Stimulated activated CD8-positive, alpha-beta memory T cell treated with anti-CD3 and anti-CD28 coated beads, Interleukin-4, amount 100 ng/mL, for 4 hours (primary cell): ENCODE measurements at places on chromosomes 12 and 14.

DNA sequence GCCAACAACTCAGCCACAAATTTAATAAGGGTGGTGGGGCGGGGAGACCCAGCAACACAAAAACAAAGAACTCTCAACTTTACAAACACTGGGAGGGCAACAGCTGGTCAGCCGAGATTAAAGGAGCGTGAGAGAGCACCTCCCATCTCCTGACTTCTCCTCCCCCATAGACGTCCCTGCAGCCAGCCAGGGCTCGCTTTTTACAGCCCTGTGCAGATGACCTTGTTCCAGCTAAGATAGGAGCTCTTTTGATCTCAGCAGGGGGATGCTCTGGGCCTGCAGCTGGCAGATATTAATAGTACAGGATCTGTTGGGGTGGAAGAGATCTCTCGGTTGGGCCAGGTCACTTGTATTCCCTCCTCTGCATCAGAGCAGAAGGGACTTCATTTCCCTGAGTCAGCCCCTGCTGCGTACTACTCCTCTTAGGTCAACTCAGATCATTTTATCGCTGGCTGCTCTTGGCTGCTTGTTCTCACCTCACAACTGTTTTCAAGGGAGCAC lies 475.8 kb downstream of the RAD51B start:
- no peak for DNase-seq

GRCh38 chr12:88946372-88946997 lies 366.2 kb upstream of the KITLG start:
- DNase-seq: no peak

- no peak for DNase-seq
Measured at GRCh38 chr12:81206429-81206828, 128.6 kb downstream of the ACSS3 start.

- no peak for DNase-seq
Measured at GRCh38 chr12:14878488-14878887, 7.2 kb downstream of the MGP start.

DNA sequence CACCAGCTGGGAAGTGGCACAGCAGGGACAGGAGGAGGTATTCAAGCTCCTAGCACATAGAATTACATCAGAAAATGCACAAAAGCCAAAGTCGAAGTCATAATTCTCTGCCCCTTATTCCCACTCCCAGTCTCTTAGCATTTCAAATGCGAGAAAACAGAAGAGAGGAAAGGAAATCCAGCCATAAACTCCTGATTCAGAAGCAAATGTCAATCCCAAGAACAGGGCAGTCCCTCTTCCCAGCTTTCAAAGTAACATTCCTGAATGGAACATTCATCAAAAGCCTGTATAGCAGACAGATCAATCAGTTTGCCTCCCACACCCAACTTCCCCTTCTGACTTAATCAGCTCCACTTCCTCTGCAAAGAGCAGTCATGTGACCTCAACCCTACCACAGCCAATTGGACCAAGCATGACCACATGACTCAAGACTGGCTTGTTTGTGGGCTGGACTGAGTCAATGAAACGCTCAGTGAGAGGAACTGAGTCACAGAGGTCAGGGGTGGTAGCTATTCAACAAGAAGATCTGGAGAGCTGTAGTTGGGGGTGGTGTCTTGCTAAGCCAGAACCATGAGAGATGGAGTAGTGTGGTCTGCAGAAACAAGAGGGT lies 41.4 kb upstream of the TUNAR start:
- no peak for DNase-seq

GRCh38 chr12:53994264-53995001 lies 5.5 kb upstream of the HOXC9 start:
- no peak for DNase-seq

GRCh38 chr12:132083614-132083940 lies 60.5 kb downstream of the DDX51 start:
- DNase-seq: no peak

- DNase-seq: no peak
Measured at GRCh38 chr12:89648211-89648930, 60.3 kb downstream of the ATP2B1 start.

DNA sequence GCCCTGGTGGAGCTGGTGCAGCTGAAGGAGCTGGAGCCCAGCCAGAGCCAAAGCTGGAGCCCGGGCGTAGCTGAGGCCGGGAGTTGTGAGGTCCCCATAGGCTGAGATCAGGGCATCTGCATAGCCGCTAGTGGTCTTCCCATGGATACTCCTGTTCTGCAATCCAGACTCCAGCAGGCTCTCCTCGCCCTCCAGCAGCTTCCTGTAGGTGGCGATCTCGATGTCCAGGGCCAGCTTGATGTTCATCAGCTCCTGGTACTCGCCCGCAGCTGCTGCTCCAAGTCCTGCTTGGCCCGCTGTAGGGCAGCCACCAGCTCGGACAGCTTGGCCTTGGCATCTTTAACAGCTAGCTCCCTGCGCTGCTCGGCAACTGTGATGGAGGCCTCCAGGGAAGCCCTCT lies 966.1 kb downstream of the FSCB start:
- DNase-seq: no peak

- no peak for DNase-seq
Measured at GRCh38 chr14:22231018-22231417, 358.0 kb downstream of the DAD1 start.

DNA sequence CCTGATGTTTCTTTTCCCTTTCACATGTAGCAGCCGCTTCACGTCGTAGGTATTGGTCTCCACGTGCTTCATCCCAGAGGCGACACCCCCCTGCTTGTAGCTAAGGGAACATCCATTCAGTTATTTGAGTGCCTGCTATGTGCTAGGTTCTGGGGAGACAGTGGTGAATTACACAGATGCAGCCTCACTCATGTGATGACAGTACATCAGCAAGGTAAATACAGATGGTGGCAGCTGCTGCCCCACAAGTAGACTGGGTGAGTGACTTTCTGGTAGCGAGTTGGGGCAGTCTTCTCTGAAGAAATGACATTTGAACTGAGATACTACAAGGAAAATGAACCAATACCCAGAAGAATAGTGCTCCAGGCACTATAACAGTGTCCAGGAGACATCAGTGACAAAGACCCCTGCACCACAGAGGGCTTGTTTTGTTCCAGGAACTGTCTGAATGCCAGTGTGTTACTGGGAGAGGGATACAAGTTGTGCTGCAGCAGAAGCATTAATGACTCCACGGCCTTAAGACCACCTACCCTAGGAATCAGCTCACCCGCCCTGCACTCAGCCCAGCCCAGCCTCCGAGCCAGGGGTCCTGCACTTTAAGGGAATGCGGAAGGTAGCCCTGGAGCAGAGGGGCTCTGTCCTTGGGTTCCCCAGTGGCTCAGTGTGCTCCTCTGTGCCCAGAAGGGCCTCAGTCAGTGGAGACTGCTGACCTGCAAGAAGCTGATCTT lies 7.3 kb downstream of the AVIL start:
- no peak for DNase-seq

- no peak for DNase-seq
Measured at GRCh38 chr12:53954694-53955035, at the start of gene HOXC12. HOXC12 (plus strand) TSS chr12:53954903; CDS start chr12:53954930, 27 bp downstream.

GRCh38 chr12:116559162-116559935 lies at the start of gene MAP1LC3B2:
MAP1LC3B2 (plus strand) TSS chr12:116559381; CDS start chr12:116575943, 16,562 bp downstream.
- peak; percentile 50 for DNase-seq

- no peak for DNase-seq
Measured at GRCh38 chr14:91844029-91844428, 23.3 kb downstream of the TC2N start.

DNA sequence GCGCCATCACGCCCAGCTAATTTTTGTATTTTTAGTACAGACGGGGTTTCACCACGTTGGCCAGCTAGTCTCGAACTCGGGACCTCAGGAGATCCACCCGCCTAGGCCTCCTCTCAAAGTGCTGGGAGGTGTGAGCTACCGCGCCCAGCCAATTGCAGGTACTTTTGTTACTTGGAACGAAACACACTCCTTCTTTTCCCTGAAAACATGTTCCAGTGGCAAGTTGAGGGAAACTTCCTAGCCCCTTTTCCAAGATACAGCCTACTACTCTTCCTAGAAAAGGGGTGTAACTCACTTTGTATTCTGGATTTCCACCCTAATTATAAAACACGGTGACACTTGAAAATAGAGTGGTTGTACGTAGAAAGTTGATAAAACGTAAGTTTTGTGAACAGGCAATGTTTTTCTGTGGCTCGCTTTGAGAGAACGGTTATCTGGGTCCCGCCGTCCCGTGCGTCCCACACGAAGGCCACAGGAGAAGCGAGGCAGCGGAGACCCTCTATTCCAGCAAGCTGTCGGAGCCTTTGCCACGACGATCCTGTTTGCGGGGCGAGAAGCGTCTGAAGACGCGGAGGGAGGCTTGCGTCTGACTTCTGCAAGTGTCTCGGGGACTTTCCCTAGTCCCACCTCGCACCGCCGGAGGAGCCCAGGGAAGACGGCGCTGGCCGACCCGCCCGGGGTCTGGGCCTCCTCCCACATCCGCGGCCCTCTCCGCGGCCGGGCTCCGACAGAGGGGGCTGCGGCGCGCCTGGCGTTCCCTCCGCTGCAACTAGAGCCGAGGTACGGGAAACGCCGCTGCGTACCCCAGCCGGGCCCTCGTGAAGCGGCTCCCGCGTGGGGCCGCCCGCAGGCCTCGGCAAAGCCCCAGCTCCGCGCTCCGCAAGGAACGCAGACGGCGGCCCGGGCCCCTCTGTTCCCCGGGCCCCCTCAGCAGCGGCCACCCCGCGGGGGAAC lies 745 bp downstream of the CDCA4 start:
- DNase-seq: peak; percentile 34

GRCh38 chr12:57620936-57621496 lies 9.8 kb downstream of the ARHGEF25 start:
- DNase-seq: no peak

DNA sequence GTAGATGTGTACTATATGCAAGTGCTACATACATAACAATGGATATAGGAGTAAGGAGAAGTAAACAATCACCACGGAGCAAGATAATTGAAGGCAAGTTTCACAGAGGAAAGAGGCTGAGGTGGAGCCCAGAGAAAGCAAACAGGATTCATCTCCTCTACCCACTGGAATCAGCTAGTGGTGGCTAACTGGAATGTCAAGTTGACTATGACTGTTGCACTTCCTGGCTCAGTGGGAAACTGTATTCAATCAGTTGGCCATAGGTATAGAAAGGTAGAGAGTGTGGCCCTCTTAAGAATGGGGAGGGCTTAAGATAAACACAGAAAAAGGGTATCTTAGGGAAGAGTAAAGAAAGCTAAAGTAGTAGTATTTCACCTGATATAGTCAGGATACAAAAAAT lies 62.4 kb downstream of the MAP4K5 start:
- DNase-seq: no peak

DNA sequence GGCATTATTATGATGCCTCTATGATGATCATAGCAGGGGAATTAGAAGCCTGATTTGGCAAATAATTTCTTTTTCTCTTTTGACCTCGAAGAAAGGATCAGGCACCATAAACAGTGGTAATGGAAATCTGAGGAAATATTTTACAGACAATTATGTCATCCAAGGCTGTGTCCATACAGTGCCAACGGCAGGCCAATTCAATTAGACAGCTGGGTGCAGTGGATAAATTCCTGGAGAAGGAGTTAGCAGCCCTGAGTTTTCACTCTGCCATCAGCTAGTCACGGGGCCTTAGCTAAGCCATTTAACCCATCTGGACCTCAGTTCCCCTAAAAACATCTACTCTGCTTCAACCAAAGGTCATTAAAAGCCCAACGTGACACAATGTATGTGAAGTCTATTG lies 4.1 kb downstream of the TPH2 start:
- no peak for DNase-seq

GRCh38 chr12:75943730-75944096 lies 87.9 kb downstream of the PHLDA1 start:
- no peak for DNase-seq

DNA sequence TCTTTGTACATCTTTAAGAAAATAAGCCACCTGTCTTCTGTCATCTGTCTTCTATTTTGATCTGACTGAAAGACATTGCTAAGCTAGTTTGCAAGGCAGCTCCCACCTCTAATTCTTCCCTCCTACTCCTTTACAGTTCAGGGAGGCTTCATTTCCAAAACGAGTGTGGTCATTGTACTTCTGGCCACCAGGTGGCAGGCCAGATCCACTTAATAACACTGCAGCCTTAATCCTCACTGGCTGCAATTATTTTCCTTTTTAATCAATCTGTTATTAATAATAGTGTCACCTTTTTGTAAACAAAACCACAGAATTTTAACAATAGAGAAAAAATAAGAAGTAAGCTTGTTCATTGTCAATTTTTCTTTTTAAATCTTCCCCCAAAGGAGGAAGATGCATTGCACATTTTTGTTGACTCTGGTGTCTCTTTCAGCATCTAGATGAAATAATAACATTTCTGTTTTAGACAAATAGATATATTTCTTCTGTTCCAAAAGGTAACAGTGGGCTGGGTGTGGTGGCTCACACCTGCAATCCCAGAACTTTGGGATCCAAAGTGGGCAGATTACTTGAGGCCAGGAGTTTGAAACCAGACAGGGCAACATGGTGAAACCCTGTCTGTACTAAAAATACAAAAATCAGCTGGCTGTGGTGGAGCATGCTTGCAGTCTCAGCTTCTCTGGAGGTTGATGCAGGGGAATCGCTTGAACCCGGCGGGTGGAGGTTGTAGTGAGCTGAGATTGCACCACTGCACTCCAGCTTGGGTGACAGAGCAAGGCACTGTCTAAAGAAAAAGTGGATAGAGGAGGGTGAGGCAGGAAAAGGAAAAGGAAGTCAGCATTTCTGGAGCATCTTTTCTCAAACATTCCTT lies 23.3 kb downstream of the GABARAPL1 start:
- no peak for DNase-seq

DNA sequence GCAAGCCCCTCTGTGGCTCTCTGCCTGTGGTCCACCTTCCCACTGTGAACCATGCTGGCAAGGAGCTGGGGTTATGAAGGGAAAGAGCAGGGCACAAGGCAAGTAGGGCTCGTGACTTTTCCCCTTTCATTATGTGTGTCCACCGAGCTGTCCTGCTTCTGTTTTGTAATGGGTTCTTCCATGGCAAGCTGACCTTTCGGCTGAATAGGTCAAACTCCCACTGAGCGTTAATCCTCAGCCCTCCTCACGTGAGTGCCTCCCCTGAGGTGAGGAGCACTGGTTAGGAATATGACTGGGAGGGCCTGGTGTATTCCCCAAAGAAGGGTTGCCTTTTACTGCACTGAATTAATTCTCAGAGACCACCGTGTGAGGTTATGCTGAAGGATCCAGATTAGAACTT lies 424.3 kb downstream of the NPAS3 start:
- no peak for DNase-seq

DNA sequence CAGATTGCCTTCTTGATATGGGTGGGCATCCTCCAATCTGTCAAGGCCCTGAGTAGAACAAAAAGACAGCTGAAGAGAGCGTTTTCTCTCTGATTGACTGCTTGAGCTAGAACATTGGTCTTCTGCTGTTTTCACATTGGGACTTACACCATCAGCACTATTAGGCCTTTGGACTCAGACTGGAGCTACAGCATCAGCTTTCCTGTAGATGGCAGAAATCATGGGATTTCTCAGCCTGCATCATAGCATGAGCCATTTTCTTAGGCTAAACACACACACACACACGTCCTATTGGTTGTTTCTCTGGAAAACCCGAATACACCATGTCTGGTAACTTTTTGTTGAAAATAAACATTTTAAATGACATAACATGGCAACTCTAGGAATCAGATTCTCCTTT lies 15.8 kb upstream of the PPM1A start:
- DNase-seq: no peak

- DNase-seq: no peak
Measured at GRCh38 chr14:30272848-30273832, 285.8 kb upstream of the G2E3 start.

- DNase-seq: no peak
Measured at GRCh38 chr14:38883127-38883526, 219.9 kb downstream of the SEC23A start.

- DNase-seq: no peak
Measured at GRCh38 chr12:131097202-131098177, 143.8 kb downstream of the ADGRD1 start.

- no peak for DNase-seq
Measured at GRCh38 chr14:30982533-30982932, 42.9 kb upstream of the AP4S1 start.

GRCh38 chr12:74424778-74425177 lies 112.9 kb upstream of the ATXN7L3B start:
- DNase-seq: no peak
